ENCODE measurements at places on chromosomes 2 and 18.

- DNase-seq: no peak
Measured at GRCh38 chr2:192414794-192415193, 220.1 kb upstream of the TMEFF2 start.

- DNase-seq: no peak
Measured at GRCh38 chr2:70658476-70658875, 104.8 kb upstream of the TGFA start.

- no peak for DNase-seq
Measured at GRCh38 chr18:7358989-7359726, 128.3 kb downstream of the LRRC30 start.

GRCh38 chr2:109238580-109238979 is 109.6 kb downstream of the SH3RF3 start:
- DNase-seq: peak; percentile 53

GRCh38 chr18:7872569-7872968 is 305.5 kb downstream of the PTPRM start:
- DNase-seq: no peak

DNA sequence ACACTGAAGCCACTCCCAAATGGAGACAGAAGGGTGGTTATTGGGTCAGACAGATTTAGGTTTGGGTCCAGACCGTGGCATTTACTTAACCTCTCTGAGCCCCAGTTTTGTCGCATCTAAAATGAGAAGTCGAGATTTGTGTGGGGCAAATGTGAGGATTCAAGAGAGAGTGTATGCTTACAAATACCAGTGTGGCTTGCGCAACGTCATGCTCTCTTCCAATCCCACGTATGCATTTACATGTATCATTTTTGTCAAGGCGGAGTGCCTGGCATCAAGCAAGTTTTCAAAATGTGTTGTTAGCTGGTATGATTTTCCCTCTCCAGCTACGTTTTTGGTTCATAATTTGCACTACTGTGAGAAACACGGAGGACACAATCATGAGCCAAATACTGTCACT is 197.9 kb downstream of the EPHA4 start:
- DNase-seq: no peak

GRCh38 chr2:136319237-136319636 is 201.3 kb upstream of the CXCR4 start:
- DNase-seq: no peak

DNA sequence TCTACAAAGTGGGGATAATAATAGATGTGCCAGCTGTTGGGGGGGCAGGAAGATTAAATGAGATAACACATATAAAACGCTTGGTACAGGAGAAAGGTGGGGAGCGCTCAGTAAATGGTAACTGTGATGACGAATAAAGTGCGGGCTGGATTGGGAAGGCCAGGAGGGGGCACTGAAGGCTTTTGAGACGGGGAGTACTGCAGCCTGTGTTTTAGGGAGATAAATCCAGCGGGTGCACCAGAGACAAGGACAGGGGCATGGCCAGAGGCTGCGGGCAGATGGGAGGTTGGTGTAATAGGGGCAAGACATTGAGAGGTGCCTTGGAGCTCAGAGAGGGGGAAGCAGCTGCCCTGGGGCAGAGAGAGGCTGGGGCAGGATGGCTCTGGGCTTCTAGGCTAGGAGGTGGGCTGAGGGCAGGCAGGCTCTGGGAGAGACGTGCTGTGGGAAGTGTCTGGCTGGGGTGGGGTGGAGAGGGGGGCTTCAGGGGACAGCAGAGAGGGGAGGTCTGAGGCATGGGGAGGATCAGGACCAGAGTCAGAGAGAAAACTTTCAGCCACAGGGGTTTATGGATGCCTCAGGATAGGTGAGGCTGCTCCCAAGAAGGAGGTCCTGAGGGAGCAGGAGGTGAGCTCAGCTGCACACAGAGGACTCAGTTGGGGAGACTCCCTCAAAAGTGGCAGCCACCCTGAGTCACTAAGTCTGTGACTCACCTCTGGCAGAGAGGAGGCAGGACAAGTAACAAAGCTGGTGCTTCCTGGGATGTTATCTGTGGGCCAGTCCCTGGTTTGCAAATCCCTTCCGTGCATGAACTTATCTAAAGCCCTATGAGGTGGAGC is 18.8 kb downstream of the TEX44 start:
- DNase-seq: peak; percentile 46

GRCh38 chr18:78735131-78736014 is 244.2 kb upstream of the SALL3 start:
- DNase-seq: no peak

GRCh38 chr2:201451292-201452057 is at the start of the genes STRADB and TRAK2:
TSS of gene STRADB (plus strand) at chr2:201451740. CDS start at chr2:201454841, 3,101 bp downstream.
TSS of gene TRAK2 (minus strand) at chr2:201451458. CDS start at chr2:201420507, 30,951 bp downstream.
- DNase-seq: peak; percentile 90

- DNase-seq: no peak
Measured at GRCh38 chr2:190780594-190780993, 100.0 kb upstream of the GLS start.

DNA sequence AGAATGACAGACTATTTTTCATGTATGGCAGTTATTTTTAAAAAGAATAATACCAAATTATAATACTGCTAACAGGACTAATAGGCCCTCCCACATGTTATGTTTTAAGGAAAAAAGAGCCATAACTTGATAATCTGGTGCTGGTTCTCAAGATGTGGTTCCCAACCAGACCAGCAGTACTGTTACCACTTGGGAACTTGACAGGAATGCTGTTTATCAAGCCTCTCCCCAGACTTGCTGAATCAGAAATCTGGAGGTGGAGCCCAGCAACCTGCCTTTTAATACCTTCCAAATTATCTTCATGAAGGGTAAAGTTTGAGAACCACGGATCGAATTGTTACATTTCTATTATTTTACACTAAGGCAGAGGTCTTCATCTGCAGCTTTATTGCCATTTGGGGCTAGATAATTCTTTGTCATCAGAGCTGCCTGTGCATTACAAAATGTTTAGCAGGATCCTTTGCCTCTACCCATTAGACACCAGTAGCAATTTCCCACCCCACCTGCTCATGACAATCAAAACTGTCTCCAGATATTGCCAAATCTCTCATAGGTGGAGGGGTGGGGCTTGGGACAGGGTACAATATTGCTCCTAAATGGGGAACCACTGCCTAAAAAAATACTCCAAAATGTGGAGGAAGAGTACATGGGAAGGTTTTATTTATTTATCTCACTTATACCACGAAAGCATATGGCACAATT is 629.6 kb downstream of the ARHGAP15 start:
- DNase-seq: no peak

GRCh38 chr2:235936493-235936892 is 231.7 kb downstream of the GBX2 start:
- DNase-seq: peak; percentile 21

DNA sequence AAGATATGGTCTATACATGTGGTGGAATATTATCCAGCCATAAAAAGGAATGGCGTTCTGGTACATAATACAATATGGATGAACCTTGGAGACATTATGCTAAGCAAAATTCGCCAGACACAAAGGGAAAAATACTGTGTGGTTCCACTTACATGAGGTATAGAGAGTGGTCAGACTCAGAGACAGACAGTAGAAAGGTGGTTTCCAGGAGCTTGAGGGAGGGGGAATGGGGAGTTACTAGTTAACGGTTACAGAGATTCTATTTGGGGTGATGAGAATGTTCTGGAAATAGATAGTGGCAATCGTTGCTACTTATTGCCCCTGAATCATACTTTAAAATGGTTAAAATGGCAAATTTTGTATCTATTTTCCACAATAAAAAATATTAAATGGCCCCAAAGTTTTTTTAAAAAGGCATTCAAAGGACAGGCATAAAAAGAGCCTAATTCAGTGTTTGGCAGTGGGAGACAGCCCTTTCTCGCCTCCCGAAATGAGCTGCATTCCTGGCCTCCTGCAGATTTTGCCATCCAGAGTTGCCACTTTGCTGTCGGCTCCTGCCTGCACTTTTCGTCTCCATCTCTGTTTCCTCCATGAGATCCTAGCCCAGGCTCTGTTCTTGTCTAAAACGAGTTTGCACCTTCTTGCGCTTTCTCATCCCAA is 13.5 kb downstream of the TNFRSF11A start:
- no peak for DNase-seq

GRCh38 chr2:172860336-172860707 is 124.7 kb downstream of the RAPGEF4 start:
- DNase-seq: no peak

DNA sequence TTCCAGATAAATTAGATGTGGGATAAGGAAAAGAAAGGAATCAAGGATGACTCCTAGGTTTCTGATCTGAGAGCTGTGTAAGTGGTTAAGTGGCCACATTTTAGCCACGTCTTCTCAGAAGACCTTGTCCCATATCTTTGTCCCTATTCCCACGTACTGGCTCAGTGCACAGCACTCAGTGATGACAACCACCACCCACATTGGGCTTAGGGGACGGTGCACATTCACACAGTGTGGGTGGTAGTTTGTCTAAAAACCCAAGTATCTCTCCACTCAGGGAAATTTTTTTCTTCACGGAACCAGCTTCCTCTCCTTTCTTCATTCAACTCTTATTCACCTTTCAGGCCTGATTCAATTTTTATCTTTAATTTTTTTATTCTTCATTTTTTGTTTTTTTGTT is 30.6 kb upstream of the GCC2 start:
- no peak for DNase-seq

GRCh38 chr2:176056406-176056805 is 27.4 kb downstream of the EVX2 start:
- no peak for DNase-seq
